ENCODE measurements at places on chromosomes 16 and 17.

DNA sequence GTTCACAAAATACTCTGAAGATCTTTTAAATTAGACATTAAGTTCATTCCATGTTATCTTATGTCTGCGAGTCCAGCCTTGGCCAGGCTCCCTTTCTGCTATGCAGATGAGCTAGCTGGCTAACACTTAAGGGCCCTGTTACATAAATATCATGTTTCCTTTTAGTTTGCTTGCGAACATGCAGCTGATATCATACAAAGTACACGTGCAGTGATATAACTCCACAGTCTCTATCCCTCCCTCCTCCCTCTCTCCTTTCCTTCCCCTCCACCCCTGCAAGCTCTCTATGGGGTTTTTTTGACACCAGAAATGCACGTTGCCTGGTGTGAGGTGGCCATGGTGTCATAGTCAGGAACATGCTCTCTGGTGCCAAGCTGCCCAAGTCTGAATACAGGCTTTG is 46.1 kb downstream of the ARHGAP17 start:
- no peak for DNase-seq

DNA sequence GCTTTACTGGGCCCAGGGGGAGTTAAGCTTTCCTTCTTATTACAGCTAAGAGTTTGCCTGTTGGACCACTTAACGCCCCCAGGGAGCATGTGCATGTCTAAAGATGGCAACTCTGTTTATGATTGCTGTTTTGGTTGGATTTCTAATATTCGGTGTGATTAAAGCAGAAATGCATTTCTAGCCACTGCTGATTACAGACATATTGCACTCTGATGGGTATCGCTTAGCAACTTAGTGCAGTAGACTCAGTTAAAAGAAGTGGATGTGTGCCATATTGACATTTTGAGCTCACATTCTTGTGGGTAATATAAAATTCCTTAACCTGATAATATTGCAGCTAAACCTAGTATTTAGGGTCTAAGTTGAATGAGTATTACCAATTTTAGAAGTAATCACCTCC is 4.2 kb downstream of the NF1 start:
- no peak for DNase-seq

DNA sequence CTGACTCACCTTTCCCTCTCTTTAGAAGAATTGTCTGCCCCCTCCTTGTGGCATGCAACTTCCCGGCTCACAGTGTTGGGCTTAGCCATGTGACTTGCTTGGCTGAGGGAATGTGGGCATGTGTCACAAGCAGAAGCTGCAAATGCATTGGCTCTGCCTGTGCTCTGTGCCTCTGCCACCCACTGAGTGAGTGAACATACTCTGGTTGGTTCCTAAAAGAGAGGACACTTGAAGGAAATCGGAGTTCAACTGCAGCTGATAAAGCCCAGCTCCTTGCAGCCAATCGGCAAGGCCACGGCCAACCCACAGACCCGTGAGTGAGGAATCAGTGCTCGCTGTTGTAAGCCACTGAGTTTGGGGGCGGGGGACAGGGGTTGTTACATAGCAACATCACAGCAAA is 10.9 kb upstream of the GINS2 start:
- DNase-seq: peak; percentile 16

GRCh38 chr17:329784-330420 is 22.7 kb downstream of the RPH3AL start:
- DNase-seq: peak; percentile 55

DNA sequence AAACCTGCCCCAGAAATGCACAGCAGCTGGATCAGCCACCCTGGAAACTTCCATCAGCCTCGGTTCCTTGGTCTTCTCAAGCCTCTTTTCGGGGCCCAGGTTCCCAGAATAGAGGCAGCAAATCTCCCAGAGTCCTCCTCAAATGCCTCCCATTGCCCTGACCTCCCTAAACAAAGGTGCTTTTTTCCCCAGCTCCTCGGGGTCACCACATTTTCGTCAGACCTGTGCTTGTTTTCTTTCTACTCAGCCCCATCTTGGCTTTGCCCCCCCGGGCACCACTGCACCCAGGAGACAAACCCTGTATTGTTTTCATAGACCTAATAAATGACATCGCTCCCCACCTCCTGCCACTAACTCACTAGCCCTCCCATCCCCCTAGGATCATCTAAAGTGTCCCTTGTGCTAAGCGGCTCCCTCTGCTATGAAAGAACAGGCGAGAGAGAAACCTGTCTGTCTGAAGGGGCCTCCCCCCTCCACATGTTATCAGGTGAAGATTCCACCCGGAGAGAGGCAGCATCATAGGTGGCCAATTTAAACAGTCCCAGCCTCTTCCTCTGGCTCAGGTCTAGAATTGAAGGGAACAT is 451.1 kb downstream of the SOX9 start:
- no peak for DNase-seq

GRCh38 chr16:57888128-57888527 is 82.8 kb downstream of the CNGB1 start:
- DNase-seq: no peak

DNA sequence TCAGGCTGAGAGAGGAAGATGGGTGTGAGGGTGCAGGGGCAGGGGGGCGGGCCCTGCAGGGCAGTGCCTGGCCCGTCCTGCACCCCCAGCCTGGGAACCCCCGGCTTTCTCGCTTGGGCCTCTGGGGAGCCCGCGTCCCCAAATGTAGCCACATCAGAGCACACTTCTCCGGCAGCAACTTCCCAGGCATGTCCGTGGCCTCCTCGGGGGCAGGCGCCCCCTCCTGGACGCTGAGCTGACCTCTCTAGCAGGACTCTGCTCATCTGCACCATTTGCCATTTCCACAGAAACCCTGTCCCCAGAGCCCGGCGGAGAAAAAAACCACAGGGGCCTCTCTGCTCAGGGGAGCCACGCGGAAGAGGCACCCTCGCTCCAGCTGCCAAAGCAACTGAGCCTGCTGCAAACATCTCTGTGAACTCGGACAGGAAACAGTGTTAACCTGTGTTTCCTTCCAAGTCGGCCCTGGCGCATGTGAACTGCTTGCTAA is 63.4 kb downstream of the KLHDC4 start:
- DNase-seq: peak; percentile 66
